ENCODE measurements at places on chromosomes 4 and X.

GRCh38 chr4:151801547-151802516, 41.0 kb upstream of the GATB start:
- peak; percentile 73 for DNase-seq

GRCh38 chr4:3364199-3364598, 71.4 kb downstream of the RGS12 start:
- no peak for DNase-seq

- no peak for DNase-seq
These were observed 1.5 kb downstream of the BEND4 start for GRCh38 chr4:42150653-42151567.

DNA sequence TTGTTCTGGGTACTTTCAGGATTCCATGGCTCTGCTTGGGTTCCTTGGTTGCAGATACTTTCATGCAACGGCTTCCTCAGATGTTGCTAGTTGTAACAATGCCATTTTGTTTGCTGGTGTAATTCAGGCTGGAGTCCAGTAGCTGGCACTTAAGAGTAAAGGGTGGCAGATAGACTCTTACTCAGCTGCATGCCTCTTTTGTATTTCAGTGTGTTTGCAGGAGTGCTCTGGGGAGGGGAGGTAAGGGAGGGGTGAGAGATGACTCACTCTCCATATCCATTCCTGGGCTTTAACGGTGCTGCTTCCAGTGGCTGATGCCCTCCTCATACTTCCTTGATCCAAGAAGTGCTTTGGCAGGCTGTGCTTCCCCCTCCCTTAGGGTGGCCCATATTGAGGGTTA, 155.2 kb downstream of the ZNF330 start:
- no peak for DNase-seq

DNA sequence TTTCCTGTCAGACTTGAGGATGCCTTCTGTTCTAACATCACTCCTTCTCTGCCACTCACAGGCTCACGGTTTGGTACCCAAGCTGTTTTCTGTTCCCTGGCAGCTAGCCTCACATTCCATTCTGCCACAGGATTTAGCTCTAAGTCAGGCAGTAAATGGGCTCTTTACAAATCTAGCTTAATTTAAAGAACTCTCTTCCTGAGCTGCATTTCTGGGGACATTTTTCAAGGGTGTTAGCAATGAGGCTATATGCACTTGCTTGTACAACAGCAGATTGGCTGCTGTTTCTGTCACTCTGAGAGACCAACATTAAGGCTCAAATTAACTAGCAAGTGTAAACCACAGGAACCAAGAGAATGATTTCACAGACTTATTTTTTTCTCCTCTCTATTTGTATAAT, 337.8 kb upstream of the NOCT start:
- no peak for DNase-seq

Data from activated naive CD4-positive, alpha-beta T cell treated with anti-CD3 and anti-CD28 coated beads, Interleukin-2, amount 50 U/mL, for 72 hours (primary cell).